ENCODE measurements at places on chromosomes 3 and 15.
A peak's percentile ranks its signal among the peaks of the same experiment; 100 is the strongest.

DNA sequence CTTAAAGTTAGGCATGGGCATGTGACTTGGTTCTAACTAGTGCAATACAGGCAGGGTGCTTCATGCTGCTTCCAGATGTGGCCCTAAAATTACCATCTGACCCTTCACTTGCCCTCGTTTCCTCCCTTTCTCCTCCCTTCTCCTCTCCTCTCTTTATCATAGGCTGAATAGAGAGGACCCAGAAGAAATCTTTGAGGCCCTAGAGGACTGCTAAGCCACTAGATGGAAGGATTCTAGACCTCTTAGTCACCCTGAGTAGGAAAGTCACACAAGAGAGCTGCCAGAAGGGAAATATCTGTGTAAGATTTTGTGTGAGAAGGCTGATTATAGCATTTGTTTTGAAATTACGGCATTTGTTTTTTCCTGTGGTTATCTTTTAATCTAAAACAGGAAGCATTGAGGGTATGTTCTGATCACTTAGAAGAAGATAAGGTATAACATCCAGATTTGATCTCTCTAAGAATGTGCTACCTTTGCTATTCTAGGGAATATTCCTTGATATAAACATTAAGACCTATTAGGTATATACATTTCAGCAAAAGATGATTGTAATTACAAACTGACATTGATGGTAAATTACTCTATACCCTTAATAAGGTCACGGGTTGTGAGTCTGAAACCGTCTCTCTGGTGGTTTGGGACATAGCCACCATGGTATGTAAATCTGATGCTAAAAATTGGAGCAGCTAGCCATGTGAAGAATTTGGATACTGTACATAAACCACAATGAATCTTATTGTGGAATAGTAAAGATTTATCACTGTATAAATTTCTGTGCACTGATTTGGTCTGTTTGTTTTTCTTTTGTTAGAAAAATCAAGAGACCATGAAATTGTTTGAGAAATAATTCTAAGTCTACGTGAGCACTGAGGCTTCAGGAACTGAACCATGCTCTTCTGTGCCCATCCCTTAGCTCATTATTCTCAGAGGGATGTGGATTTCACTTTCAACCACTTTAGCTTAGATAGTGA lies 84.1 kb downstream of the TP63 start:
- peak; percentile 19 for DNase-seq

DNA sequence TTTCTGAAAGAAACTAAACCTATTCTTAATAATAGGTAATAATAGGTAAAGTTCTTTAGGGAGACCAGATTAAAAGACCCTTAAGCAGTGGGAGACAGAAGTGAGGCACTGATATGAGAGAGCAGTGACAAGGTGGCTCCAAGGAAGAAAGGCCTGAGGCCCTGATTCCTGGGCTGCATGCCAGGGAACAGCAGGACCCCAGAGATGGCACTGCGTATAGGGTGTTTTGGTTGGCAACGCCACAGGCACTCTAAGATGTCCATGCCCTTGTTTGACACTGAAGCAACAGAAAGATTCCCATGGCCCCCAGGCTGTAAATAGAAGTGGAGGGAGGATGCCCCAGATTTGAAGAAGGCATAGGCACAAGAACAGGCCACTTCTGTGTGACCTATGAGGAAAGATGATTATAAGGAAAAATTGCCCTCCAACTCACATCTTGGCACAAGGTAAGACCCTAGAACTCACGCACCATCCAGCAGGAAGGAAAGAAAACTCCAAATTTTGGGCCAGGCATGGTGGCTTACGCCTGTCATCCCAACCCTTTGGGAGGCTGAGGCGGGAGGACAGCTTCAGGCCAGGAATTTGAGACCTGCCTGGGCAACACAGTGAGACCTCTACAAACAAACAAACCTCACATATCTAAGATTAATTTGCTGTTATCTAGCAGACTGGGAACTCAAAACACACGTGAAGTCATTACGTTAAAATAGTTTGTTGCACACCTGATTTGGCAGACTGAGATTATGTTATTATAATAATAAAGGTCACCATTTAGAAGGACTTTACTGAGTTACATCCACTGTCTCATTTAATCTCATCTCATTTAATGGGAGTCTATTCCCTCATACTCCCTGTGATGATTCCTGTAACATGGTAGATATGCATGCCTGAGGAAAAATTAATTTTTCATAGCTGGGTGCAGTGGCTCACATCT lies 10.5 kb upstream of the BLM start:
- DNase-seq = no peak

DNA sequence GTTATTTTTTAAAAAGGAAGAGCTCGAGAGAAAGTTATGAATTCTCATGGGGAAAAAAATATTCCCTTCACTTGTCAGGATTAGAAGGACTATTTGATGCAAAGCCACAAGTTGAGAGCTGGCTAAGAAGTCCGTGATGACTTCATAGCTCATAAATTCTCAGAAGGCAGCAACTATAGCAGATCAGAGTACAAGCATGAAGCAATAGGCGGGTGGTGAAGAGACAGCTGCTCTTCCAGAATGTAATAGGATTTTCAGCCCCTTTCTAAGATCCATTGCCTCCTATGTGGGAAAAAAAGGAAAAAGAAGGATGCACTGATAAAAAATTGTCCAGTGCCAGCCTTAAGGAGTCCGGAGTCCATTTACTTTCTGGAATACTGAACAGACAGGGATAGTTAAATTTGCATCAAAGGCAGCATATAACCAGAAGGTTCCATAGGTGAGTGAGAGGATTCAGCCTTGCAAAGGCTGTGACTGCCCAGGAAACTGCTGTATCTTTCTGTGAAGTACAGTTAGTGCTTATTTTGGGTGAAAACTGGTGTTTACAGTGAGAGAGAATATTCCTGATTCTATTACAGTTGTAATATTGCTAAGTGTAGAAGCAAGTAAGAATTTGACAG lies 929.5 kb upstream of the ALCAM start:
- DNase-seq = peak; percentile 57

DNA sequence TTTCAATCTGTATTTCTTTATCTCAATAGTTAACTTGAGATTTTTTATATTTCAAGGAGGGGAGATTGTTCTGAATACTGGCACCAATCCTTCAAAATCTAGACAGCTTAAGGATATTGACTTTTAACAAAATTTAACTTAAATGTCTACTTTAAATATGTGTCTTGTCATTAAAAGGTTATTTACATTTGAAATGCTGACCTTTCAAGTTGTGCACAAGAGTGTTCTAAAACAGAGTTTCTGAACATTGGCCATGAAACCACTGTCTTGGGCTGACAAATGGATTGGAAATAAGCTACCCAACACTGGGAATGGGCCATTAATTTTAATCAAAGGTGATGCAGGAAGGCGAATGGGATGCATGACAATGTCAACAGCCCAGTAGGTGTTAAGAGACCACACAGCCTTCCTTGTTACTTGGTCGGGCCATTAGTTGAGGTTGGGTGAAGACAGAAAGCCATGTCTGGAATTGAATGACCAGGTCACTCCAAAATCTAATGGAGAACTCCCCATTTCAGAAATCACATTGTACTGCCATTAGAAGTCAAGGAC lies 128.5 kb downstream of the CDIN1 start:
- no peak for DNase-seq

- peak; percentile 18 for DNase-seq
These were observed 111.6 kb downstream of the KBTBD8 start for GRCh38 chr3:67109651-67110204.

DNA sequence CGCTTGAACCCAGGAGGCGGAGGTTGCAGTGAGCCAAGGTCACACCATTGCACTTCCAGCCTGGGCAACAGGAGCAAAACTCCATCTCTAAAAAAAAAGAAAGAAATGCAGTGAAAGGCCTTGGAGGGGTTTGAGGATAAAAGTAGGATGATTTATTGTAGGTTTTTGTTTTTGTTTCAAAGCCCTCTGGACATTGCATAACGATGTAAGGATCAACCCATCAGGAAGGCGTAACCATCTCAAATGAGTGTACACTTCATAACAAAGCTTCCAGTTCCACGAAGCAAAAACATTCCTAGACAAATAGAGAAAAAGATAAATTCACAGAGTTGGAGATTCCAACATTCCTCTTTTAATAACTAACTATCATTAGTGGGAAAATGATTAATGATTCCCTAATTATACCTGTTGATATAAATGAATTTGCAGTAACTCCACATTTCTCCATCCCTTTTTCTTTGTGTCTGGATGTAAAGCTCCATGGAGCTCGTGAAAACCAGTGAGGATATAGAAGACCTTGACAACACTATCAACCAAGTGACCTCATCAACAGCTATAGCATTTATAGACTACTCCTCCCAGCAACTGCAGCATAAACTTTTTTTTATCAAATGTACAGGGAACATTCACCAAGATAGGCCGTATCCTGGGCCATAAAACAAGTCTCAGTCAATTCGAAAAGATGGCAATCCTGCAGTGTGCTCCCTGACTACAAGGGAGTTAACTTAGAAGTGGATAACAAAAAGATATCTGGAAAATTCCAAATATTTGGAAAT lies 48.7 kb upstream of the PPP4R2 start:
- no peak for DNase-seq

- DNase-seq = no peak
These were observed 15.7 kb downstream of the KCNAB1 start for GRCh38 chr3:156135921-156136638.

DNA sequence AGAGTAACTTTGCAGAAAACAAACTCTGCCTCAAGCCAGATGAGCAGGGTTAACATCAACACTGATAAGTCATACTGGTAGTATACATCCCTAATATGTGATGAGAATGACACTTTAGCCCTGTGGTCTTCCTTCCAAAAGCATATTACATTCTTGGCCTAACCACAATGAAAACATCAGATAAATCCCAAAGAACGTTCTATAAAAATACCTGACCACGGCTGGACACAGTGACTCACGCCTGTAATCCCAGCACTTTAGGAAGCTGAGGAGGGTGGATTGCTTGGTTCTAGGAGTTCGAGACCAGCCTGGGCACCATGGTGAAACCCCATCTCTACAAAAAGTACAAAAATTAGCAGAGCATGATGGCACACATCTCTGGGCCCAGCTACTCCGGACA lies 4.7 kb downstream of the TMCC1 start:
- peak; percentile 84 for DNase-seq

- DNase-seq = no peak
These were observed 490.9 kb downstream of the ZBBX start for GRCh38 chr3:166889241-166889640.

GRCh38 chr3:109050591-109051167 lies 67.3 kb downstream of the MORC1 start:
- DNase-seq = peak; percentile 5

GRCh38 chr3:41222012-41222411 lies 22.7 kb downstream of the CTNNB1 start:
- DNase-seq = no peak

GRCh38 chr3:60045686-60046085 lies 995.9 kb upstream of the CFAP20DC start:
- DNase-seq = no peak

GRCh38 chr15:66169023-66169422 lies 84.5 kb downstream of the MEGF11 start:
- DNase-seq = no peak

- no peak for DNase-seq
These were observed 43.8 kb upstream of the SCAANT1 start for GRCh38 chr3:63955830-63956545.

DNA sequence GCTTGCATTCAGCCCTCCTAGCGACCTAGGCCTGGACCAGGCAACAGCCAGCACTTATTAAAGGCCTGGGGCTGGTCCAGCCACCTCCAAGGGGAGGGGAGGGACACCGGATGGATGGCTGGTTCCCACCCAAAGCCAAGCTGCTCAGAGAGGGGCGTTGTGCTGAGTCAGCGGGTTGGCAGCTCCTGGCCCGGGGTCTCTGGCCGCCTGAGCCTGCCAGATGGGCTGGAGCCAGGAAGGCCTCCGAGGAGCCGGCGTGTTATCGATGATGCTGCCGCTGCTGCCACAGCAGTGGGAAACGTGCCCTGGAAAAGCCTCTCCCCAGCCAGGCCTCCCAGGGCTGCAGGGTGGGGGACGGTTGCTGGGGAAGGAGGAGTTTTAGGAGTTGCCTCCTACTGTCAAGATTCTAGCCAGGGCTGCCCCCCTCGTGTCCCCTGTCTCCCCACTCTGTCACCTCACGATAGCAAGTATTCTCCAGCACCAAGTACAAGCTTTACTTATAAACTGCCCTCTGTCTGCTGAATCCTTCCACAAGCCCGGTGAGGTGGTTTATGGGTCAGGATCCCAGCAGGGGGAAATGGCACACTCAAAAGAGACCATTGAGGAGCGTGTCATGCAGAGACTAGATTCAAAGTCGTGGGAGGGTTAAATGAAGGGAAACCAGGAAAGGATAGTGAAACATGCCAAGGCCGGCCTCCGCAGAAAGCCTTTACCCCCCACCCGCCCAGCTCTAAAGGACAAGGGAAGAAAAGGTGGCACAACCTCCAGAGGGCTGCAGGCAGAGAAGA lies 43.2 kb upstream of the TSEN2 start:
- no peak for DNase-seq

DNA sequence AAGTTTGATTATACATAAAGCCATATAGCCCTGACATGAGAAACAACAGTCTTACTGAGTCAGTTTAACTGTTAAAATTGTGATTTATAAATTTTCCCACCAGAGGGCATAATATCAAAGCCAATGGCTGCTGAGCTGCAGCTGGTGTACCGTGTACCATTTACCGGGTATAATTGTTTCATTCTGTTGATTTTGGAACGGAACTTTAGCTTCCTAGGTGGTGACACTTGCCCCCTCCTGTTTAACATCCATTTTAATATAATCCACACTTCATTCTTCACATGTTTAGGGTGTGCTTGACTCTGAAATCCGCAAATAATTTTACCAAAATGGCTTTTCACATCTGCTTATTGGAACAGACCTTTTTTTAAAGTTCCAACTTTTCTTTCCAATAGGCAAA lies 72.8 kb downstream of the SLC9A9 start:
- peak; percentile 52 for DNase-seq

- DNase-seq = no peak
These were observed 920.7 kb downstream of the SQOR start for GRCh38 chr15:46555547-46555946.

- DNase-seq = no peak
These were observed 95.8 kb upstream of the SNRPN start for GRCh38 chr15:24858737-24859601.

DNA sequence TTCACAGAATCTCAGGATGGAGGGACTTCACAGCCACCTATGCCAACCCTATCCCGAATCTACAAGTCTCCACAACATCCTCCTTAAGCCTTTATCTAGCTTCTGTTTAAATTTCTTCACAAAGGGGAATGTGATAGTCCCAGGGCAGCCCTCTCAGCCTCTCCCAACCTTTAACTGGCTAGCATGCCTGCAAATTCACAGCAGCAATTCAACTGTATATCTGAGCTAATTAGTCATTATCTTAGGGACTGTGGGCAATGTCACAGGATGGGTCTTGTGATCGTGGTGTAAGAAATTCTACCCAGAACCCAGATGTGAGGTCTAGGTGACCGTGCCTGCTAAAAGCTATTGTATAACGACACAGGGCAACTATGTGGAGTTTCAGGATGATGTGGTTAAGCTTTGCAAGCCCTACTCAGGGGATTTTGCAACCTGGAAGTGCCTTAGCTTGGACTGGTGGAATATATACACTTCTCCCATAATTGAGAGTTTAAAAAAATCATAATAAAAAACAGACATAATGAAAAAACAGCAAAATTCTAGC lies 65.5 kb upstream of the FBN1 start:
- DNase-seq = no peak

Measured in HTR-8/SVneo (cell line).